Liver (tissue), 10 donors: ENCODE measurements at places on chromosomes 13 and 19. TPM values are rescaled to one million over a fixed set of nuclear protein-coding genes. Genes with fewer than 3 reads are reported as not detected.

The FGF22 gene
- 0.08 TPM for total RNA-seq

The ACER1 gene
- not detected for total RNA-seq

The CDX2 gene
- total RNA-seq: not detected

The MISP3 gene
- total RNA-seq: 3.8 TPM

The SYNGR4 gene
- not detected for total RNA-seq

The ANGPTL8 gene
- total RNA-seq: 33.9 TPM

The KLK6 gene
- total RNA-seq: not detected

The FXYD7 gene
- total RNA-seq: not detected

The GPR4 gene
- total RNA-seq: 0.37 TPM

The CFAP97D2 gene
- not detected for total RNA-seq

The LCP1 gene
- 90.6 TPM for total RNA-seq

The NLRP7 gene
- total RNA-seq: not detected

The SSC5D gene
- total RNA-seq: 0.19 TPM

The DCT gene
- total RNA-seq: 0.19 TPM

The SLC1A5 gene
- total RNA-seq: 6.2 TPM

The BCAM gene
- total RNA-seq: 15.1 TPM

The IFT88 gene
- 18.7 TPM for total RNA-seq

The KANK2 gene
- 67.8 TPM for total RNA-seq

The GAPDHS gene
- not detected for total RNA-seq

The LGI4 gene
- total RNA-seq: 1.1 TPM

The ZNF763 gene
- total RNA-seq: 1.3 TPM

The HSPB6 gene
- total RNA-seq: 2.7 TPM

The IZUMO2 gene
- total RNA-seq: not detected

The LATS2 gene
- 7.0 TPM for total RNA-seq

The LRRC8E gene
- 1.8 TPM for total RNA-seq

The DPRX gene
- not detected for total RNA-seq

The NALCN gene
- 0.09 TPM for total RNA-seq

The CD79A gene
- total RNA-seq: 0.59 TPM

The SHISA7 gene
- total RNA-seq: 1.6 TPM

The IGFL2 gene
- total RNA-seq: not detected

The PTPRS gene
- total RNA-seq: 49.7 TPM

The CERS4 gene
- total RNA-seq: 55.6 TPM

The CYP4F8 gene
- total RNA-seq: not detected

The MAP4K1 gene
- total RNA-seq: 2.1 TPM

The ADM5 gene
- 0.84 TPM for total RNA-seq

The VSIG10L gene
- total RNA-seq: 0.92 TPM

The SYT3 gene
- total RNA-seq: not detected

The SIGLEC5 gene
- 0.70 TPM for total RNA-seq

The YJEFN3 gene
- 0.75 TPM for total RNA-seq

The NCLN gene
- 42.6 TPM for total RNA-seq

The LHB gene
- total RNA-seq: not detected

The COL5A3 gene
- 0.14 TPM for total RNA-seq

The SHC2 gene
- 15.6 TPM for total RNA-seq

The SIGLEC8 gene
- total RNA-seq: 0.09 TPM

The TMEM238 gene
- 0.08 TPM for total RNA-seq

The PPFIA3 gene
- total RNA-seq: 2.1 TPM

The PNMA8B gene
- total RNA-seq: 0.59 TPM

The OR7D2 gene
- not detected for total RNA-seq
